Sigmoid colon (tissue), 7 donors: ENCODE measurements at places on chromosomes 7 and 10. TPM values are rescaled to one million over a fixed set of nuclear protein-coding genes. Genes with fewer than 3 reads are reported as not detected.
A peak's percentile ranks its signal among the peaks of the same experiment; 100 is the strongest.

CLCN1 gene
- not detected for total RNA-seq

PLXNA4 gene
- 3.4 TPM for total RNA-seq

- DNase-seq = no peak
Observed at GRCh38 chr7:50821457-50822008, 38.8 kb upstream of the GRB10 start.

- DNase-seq = no peak
Observed at GRCh38 chr7:137753948-137754851, 92.6 kb downstream of the DGKI start.

PTEN gene
- 137 TPM for total RNA-seq

GRCh38 chr10:50558371-50558770, 65.4 kb downstream of the SGMS1 start:
- DNase-seq = no peak

CRYGN gene
- total RNA-seq = 1.8 TPM

PRSS37 gene
- not detected for total RNA-seq

DNA sequence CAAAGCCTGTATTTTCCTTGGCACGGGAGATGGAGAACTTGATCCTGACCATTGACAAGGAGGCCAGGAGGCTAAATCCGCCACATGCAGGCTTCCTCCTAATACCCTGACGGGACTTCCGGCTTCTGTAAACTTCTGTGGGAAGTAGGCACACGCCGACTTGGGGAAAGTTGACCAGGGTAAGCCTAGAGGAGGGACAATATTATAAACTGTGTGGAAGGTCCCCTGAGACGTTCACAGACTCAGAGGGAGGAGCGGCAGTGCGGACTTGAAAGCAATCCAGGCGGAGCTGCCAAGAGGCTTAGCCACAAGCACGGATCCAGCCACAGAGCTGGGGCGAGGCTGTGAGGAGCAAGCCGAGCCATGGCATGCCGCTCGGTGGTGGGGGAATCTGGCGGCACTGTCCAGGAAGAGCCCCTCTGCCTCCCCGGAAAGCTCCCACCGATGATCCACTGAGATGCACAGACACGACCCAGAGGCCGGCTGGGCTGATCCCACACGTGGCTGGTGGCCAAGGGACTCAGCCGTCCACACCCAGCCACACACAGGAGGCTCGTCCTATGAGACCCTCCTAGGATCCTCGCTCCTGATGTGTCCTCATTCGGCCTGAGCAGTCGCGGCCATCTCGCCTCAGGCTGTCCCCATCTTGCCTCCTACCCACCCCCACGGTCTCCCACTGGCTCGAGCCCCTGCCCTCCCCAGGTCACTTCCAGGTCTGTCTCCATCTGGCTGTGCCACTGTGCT, 40.0 kb upstream of the INSIG1 start:
- DNase-seq = peak; percentile 84

DNA sequence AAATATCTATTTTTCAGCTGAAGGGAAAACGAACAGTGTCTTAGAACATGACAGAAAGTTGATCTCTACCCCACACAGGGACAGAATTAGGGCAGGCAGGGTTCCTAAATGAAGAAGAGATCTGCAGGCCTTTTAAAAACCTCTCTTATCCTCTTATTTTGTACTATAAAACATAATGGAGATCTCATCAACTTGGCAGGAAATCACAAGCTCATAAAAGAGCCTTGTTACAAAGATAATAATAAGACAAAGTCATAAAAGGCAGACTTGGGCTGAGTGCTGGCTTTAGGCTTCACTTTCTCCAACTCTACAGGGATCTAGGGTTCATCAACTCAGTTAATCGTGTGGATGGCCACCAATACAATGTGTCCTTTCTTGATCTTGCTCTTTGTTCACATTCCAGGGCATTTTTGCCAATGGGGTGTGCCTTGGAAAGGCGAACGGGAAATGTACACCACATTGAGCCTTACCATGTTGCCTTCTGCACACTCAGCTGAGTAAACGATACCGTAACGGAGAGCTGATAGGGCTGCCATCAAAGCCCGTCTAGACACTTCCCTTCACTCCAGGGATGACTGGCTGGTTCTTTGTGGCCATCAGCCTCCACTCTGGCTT, 7.1 kb upstream of the TEX36 start:
- no peak for DNase-seq

MINDY4 gene
- total RNA-seq = 9.4 TPM

DNA sequence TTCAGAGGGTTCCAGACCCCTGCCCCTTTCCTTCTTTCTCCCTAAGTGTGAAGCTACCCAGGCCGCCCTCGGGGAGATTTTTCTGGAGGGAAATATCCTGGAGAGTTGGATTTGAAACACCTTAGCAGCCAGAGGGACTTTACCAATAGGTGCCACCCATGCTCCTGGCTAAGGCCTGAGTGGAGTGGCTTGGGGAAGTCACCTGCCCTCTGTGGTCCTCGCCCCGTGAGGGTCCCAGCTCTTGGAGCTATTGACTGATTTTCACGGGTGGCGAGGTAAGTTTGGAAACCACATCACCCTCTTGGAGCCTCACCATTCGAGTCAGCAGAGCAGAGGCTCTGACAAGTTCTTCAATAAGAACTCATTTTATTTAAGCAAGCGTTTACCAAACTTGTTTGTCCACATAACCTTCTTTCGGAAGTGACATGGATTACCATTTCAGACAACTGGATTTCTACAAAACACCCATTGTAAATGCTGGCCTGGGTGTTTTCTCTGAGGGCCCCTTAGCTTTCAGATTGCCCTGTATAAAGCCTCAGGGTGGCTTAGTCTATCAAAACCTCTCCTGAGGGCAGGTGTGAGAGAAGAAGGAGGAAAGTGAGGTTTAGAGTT, 20.4 kb downstream of the AQP1 start:
- peak; percentile 52 for DNase-seq

CD36 gene
- total RNA-seq = 114 TPM

EEPD1 gene
- total RNA-seq = 15.2 TPM

WNT8B gene
- not detected for total RNA-seq

GRCh38 chr10:104059364-104059763, 26.3 kb downstream of the COL17A1 start:
- no peak for DNase-seq

SLC18A3 gene
- 0.16 TPM for total RNA-seq

GRCh38 chr7:111301891-111302290, 211.0 kb downstream of the LRRN3 start:
- no peak for DNase-seq

DNA sequence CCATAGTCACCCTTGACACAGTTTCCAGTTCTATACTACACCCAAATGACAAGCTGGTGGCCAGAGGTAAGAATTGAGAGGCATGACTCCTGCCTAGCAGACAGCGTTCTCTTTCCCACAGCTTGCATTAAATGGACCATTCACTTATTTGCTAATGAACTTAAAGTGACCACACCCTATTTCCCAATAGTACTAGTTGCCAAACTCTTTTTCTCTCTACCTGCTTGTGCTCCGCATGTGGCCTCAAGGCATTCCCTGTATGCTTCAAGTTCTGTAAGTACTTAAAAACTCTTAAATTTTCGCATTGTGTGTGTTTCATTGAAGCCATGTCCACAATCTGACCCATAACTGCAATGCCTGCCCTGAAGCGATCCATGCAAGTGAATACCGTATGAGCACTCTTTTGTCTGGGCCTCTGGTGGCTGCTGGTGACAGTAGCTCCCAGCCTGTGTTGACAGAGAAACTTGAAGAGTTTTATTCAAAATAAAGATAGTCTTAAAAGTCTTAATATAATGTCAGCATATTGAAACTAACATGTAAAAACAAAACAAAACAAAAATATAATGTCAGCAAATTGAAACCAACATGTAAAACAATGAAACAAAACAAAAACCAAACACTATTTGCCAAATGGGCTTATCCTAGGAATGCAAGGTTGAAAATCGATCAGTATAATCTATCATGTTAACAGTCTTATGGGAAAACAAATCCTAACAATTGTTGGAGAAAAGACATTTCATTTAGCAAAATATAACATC, 73.6 kb downstream of the CCSER2 start:
- DNase-seq = no peak

GRCh38 chr7:108086962-108087361, 43.2 kb downstream of the LAMB4 start:
- DNase-seq = no peak

NPFFR1 gene
- not detected for total RNA-seq
